ENCODE measurements at places on chromosomes 11 and 22. TPM values are rescaled to one million over a fixed set of nuclear protein-coding genes. Genes with fewer than 3 reads are reported as not detected.

SIPA1 gene
- 16.8 TPM for total RNA-seq

DNA sequence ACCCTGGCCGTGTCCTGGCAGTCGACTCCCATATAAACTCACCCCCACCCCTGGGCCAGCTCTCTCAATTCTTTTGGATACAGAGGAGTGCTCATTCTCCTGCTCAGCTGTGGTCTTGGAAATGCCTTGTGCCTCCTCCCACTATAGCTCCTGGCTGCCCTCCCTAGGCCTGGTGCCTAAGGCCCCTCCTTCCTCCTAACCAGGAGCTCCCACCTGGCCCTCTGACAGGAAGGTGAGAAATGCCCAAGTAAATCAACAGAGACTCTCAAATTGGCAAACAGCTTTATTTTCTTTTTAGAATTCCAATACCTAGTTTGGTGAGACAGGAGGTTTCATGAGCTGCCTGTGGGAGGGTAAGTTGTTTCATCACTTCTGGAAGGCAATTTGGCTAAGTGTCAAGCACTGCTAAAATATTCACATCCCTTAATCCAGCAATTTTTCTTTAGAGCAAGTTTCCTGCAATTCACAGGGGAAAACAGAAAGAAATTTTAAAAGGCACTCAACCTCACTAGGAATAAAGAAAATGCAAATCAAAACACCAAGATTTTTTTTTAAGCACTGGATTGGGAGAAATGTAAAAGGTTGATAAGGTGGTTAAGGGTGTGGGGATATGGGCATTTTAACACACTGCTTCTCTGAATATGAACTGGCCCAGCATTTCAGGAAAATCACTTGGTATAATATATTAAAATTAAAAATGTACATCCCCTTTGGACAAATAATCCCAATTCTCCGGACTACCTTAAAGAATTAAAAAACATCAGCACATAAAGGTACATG lies 209.7 kb upstream of the ARHGAP20 start:
- peak; percentile 86 for DNase-seq

DNA sequence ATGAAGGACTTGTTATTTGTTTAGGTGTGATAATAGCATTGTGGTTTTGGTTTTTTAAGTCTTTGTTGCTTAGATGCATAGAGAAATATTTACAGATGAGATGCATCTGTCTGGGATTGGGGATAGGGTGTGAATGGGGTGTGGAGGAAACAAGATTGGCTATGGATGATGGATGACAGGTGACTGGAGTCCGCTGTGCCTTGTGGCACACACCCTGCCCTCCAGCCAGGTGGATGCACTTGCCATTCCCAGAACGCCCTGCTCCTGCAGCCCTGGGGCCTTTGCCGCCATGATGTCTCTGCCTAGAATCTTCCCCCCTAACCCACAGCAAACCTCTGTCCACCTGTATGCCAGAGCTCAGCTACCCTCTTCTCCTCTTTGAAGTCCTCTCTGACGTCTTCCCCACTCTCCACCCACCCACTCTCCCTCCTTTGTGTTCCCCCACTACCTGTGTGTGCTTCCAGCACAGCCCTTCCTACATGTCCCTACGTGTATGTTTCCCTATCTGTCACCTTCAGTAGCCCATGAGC lies 54.7 kb downstream of the WNT11 start:
- DNase-seq = no peak

GRCh38 chr22:22855617-22856308 lies 31.9 kb upstream of the IGLL5 start:
- no peak for DNase-seq

- DNase-seq = no peak
These were observed 1.6 kb downstream of the YIF1A start for GRCh38 chr11:66287211-66287888.

FOLH1 gene
- 0.55 TPM for total RNA-seq

- DNase-seq = no peak
These were observed 1.4 kb downstream of the CCDC134 start for GRCh38 chr22:41801886-41802285.

CD248 gene
- not detected for total RNA-seq

DNA sequence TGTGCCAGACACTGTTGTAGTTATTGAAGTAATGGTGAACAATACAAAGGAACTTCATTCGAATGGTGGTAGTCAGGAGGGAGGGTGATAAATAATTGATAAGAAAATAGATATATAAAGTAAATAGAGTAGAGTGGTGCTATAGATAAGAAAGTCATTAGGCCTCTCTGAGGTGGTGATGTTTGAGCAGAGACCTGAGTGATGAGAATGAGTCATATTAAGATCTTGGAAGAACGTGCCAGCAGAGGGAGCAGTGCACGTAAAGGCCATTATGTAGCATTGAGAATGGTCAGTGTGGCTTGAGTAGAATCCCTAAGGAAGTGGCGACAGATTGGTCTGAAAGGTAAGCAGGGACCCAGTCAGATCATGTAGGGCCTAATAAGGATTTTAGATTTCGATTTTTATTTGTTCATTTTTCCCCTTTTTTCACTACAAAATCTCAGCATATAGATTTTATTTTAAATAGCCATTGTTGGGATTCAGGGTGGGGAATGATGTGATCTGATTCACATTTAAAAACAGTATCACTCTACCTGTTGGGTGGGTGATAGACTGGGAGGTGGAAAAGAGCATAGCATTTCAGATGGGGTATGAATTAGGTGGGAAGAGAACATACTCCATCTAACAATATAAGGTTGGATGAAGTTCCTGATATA lies 44.7 kb downstream of the CCDC90B start:
- DNase-seq = peak; percentile 78

DNA sequence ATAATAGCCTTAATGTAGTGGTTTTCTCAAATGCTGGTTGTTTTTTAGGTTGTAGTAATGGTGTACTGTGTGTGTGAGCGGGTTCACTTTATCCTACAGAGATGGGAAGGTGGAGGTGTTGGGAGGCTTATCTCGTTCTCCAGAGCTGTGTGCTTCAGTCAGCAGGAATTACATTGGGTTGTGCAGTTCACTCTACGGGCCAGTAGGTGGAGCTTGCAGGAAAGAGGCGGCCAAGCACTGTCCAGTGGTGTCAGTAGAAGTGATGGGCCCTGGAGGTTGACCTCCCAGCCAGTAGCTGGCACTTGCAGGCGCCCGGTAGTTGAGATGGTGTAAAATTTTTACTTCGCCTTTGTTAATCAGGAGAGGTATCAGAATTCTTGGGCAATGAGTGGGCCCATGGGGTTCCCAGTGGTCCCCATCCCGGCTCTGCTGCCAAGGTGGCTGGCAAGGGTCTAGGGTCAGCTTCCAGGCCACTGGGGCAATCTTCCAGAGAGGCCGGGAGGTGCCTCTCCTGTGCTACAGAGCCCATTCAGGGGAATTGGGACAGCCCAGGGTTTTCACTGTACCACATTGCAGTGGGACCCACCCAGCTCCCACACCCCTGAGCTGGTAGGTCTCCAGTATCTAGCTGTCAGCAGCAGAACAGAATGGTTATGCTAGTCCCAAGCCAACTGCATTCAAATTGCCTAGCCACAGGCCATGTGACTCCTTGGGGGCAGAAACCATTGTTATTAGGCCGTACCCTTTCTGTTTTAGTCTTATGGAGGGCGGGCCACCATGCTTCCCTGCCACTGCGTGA lies 43.9 kb downstream of the BIRC2 start:
- DNase-seq = peak; percentile 59

DNA sequence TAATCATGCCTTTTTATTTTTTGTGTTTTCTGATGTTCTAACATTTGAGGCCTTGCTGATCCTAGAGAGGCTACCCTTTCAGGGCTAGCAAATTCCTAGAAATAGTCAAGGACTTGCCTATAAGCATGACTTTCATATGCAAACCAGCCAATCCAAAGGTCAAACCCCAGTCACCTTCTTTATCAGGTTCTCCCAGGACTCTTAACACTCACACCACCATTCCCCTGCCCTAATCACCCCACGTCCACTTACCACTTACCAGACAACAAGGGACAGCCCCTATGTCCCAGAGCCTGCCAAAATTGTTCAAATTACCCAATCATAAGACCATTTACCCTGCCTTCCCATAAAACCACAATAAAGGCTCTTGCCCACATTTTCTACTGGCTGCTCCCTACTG lies 1339.8 kb downstream of the LRRC4C start:
- DNase-seq = no peak

C11orf52 gene
- total RNA-seq = 9.2 TPM

GRCh38 chr22:38313384-38313955 lies 3.8 kb downstream of the CSNK1E start:
- peak; percentile 77 for DNase-seq

DNA sequence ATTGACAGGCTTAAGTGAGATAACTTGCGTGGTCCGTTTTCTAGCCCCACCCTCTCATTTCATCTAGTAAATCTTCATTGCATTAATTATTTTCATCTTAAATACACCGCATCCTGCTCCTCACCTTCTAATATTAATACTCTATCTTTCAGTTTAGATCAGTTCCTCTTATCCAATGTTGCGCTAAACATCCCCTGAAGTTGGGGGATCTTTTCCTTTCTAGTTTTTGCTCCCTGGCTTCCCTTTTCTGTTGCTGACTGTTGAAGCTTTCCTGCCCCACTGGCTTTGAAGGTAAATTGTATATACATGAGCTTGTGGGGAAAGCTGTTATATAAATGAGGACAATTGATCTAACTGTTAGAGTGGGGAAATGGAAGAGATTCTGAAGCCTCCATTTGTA lies 7.2 kb downstream of the CAT start:
- DNase-seq = no peak

- DNase-seq = no peak
These were observed 801.1 kb downstream of the TBC1D22A start for GRCh38 chr22:47563406-47564157.

DNA sequence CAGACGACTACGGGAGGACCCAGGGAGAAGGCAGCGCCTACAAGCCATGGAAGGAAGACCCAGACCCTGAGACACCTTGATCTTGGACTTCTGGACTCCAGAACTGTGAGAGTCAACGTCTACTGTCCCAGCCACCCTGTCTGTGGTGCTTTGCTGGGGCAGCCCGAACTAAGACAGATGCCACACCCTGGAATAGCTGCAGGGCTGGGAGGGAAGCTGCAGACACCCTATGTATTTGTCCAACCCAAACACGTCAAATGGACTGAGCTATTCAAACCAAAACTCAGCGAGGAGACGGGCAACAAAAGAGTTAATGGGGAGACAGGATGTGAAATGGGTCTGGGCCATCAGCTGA lies 169.3 kb downstream of the CTTN start:
- no peak for DNase-seq

MAP6 gene
- 3.2 TPM for total RNA-seq

GRCh38 chr11:121578251-121578976 lies 125.6 kb upstream of the SORL1-AS1 start:
- peak; percentile 45 for DNase-seq

DNA sequence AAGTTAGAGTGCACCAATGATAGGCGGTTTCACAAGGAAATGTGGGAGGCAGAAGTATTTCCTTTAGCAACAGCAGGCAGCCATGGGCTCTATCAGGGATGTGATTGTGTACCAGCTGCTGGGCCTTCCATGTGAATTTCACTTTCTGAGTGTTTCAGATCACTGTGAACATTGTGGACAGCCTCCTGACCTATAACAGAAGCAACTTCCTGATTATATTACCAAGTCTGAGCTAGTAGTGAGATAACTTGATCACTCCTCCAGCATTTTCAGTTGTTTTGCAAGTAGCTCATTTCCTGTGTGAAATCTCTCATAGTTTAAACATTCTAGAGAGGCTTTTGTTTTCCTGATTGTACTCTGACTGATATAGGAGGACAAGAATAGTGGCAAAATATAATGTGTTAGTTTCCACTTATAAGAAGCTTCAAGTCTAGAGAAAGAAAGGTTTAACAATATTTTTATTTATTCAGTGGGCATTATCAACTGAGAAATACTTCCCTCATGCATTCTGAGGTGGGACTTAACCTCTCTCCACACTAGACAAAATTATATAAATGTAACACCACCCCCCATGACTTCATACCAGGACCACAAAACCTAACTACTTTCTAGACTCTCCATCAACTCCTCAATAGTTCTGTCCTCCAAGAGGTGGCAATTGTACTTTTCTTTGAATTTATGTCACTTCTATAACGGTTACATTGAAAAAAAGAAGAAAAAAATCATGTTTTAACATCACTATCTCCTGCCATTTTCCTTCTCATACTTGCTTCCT lies 184.2 kb upstream of the LUZP2 start:
- DNase-seq = no peak

GRCh38 chr22:40334060-40334459 lies 12.2 kb upstream of the ADSL start:
- DNase-seq = no peak

- peak; percentile 79 for DNase-seq
These were observed 1.2 kb upstream of the FCHSD2 start for GRCh38 chr11:73143126-73143838.

DNA sequence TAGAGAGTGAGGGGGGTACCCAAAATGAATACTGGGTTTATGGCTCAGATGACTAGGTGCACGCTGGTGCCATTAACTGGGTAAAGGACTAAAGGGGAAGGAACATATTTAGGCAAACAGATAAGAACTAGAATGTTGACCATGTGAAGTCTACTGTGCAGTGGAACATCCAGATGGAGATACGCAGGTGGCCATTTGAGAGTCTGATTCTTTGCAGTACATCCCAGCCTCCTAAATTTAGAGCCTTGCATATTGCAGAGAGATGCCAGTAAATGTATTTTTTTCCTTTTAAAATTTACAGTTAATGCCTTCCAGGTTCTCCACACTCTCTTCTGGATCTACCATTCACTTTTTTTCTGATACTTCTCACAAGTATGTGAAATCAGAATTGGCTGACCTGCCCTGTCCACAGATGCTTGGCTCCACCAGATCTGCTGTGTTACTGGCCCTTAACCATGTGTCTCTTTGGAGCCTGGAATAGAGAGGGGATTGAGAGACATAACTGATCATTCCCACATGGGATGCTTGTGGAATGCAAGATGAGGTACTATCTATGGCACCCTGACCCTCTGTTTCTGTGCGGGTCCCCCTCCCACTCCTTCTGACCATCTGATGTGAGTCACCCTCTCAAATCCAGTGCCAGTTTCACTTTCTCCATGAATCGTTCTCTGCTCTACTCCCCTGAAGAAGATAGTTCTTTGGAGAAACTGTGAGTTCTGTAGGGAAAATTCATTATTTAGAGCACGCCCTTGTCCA lies 77.0 kb upstream of the NCAM1 start:
- no peak for DNase-seq

SAA2 gene
- total RNA-seq = 225 TPM

OR5B21 gene
- not detected for total RNA-seq

- peak; percentile 46 for DNase-seq
These were observed 250.3 kb downstream of the TBC1D22A start for GRCh38 chr22:47012589-47013370.

RAB39A gene
- total RNA-seq = 0.10 TPM

DNA sequence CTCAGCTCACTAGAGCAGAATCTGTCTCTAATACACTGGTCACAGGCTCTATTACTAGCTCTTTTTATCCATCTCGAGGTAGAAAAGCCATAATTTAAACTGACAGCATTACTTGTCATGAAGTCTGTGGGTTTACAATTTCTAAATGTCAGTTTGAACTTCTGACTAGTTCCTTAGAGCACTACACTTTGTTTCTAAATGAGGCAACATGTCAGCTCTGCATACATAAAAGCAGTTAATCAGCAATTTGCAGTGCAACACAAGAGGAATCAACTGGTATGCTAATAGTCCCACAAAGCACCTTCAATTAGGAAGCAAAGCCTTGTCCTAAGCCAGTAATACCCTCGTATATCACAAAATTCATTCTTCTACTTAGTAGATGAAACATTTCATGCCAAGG lies 321.3 kb downstream of the TTC28 start:
- peak; percentile 45 for DNase-seq
